Putamen (tissue), 1 donor: ENCODE measurements at places on chromosomes 1 and 21.

DNA sequence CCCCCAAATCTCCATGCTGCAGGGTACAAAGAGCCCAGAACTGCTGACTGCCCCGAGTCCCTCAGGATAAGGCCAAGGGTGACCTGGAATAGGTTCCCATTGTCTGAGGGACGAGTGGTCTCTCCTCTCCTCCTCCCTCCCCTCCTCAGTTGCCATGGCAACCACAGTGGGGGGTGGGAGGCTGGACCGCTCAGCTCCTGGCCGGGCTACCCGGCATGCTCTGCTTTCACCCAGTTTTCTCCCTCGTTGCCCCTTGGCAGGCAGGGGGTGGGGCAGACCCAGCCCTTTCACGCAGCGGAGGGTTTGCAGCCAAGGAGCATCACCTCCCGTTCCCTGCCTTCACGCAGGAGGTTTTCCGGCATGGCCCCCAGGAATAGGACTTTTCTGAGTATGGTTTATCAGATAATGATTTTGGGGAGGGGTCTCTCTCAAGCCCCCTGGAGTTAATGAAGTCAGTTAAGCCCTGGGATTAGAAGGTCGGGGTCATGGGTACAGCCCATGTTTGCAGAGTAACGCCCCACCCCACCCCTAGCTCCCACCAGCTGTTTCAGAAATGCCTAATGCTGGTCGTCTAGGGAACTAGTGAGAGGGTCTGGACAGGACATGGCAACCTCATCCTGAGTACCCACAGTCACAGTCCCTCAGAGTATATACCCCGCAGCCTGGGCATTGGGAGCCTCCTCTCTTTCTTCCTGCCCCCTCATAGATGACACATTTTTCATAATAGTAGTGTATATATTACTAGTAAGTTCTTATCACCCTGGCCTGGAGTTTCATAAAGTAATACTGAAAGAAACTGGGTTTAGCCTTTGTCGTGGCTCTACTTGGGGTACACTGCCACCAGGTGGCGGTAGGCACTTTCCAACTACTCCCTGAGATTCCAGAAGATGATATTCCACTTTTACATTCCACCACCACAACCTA is 20.7 kb downstream of the C1QB start:
- DNase-seq = peak; percentile 20

- DNase-seq = no peak
These were observed 256.5 kb downstream of the USP25 start for GRCh38 chr21:15986277-15986676.

GRCh38 chr21:17796503-17796902 is 22.7 kb downstream of the C21orf91 start:
- no peak for DNase-seq

GRCh38 chr1:2448098-2448445 is 28.0 kb upstream of the PLCH2 start:
- no peak for DNase-seq

DNA sequence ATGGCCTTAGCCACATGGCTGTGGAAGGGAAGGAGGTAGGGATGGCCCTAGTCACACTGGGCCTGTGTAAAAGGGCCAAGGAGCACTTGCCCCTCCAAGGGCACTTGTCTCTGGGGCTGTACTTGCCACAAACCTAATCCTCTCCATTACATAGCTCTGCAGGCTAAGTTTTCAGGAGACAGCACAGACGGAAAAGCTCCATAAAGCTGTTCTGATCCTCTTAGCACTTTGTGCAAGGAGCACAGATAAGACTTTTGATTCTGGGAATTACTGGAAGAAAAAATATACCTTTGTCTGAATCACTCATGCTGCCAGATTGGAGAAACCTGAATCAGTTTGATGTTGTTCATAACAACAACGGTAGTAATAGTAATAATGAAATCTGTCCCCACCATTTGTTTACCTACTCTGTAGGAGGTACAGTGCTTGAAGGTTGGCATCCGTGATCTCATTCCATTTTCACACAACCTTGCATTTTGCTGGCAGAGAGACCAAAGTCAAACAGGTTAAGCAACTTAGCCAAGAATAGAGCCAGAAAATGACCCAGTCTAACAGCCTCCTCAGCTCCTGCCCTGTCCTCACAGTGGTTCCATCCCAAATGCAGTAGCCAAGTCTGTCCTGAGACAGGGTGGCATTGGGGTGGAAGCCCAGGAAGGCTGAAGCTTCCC is 207.1 kb downstream of the ROR1 start:
- DNase-seq = no peak

DNA sequence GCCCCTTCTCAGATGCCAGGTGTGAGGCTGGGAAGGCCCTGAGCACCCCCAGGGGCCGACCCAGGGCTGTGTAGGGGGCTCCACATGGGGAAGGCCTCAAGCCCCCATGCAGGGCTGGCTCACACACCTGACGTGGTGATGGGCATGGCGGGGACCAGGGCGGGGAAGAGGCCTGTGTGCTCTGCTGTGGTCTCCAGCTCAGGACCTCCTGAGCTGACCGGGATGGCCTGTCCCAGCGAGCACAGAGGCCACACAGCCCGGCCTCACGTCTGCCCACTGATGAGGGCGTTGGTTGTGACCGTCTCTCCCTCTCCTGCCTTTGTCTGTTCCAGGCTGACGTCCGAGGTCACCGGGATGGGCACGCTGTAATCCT is 40.2 kb upstream of the COL6A1 start:
- DNase-seq = no peak

GRCh38 chr21:28280611-28281010 is 712.1 kb downstream of the LTN1 start:
- DNase-seq = no peak

DNA sequence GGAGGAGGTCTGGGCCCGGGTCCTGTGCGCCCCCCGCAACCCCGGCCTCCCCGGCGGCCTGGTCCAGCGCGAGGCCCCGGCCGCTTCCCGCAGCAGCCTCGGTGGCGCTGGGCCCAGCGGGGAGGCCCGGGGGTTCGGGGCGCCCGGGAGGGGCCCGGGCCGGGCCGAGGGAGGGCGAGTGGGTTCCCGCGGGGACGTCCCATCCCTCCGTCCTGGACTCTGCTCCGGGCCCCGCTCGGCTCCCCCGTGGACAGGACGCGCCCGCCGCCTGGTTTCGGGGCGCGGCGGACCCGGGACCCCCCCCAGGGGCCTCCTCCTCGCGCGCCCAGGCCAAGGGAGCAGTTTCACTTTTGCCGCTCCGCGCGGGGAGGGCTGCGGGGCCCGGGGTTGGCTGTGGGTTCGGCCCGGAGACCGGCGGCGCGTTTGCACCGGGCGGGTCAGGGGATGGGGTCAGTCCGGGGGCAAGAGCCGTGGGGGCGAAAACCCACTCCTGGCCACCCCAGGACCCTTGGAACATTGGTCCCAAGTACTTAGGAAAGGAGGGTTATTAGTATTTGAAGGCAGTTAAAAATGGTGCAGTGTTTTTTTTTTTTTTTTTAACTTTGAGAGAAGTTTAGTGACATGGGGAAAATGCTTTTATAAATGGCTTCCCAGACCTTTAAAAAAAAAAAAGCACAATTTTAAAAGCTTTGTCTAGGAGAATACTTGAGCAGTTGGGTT is 677 bp downstream of the AGPAT3 start:
- peak; percentile 19 for DNase-seq

- DNase-seq = no peak
These were observed 40.9 kb downstream of the PTAFR start for GRCh38 chr1:28135371-28136168.

GRCh38 chr1:53315456-53316423 is 12.1 kb downstream of the LRP8 start:
- no peak for DNase-seq

DNA sequence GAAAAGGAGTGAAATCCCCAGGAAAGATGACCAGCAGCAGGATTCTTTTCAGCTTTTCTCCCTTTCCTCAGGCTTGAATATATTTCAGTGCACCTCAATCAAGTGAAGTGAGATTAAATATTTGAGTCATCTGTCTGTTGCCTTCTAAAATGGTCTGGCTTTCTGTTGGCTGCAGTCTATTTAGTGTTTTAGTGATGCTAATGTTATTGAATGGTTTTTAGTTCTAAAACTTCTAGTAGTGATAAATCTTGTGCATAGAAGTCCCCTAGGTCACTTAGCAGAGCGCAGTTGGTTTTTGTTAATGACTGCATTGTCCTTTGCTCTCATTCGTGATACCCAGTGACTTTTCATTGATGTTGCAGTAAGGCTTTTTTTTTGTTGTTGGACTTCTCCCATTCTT is 53.5 kb downstream of the ITSN1 start:
- no peak for DNase-seq

GRCh38 chr1:30051777-30052176 is 671.6 kb downstream of the MATN1 start:
- no peak for DNase-seq

DNA sequence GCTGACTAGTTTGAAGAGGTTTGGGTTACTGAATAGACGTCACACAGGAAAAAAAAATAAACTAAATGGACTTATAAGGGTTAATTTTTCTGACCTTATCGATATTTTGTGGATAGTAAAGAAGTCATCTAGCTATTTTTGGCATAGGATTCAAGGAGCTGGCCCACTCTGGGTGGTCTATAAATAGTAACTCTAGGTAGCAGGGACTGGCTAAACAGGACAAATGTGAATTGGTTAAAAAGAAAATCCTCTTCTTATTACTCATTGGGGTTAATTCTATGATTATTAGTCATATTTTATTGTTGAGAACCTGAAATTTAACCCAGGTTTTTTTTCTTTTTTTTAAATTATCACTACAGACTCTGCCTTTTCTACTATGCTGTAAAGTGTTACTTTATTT is 61.7 kb downstream of the ATF6 start:
- no peak for DNase-seq

GRCh38 chr1:156848461-156849150 is 10.3 kb downstream of the INSRR start:
- DNase-seq = no peak

GRCh38 chr21:26445440-26445839 is 127.6 kb downstream of the CYYR1 start:
- no peak for DNase-seq

- DNase-seq = no peak
These were observed 6.6 kb downstream of the CSF1 start for GRCh38 chr1:109917051-109917767.

DNA sequence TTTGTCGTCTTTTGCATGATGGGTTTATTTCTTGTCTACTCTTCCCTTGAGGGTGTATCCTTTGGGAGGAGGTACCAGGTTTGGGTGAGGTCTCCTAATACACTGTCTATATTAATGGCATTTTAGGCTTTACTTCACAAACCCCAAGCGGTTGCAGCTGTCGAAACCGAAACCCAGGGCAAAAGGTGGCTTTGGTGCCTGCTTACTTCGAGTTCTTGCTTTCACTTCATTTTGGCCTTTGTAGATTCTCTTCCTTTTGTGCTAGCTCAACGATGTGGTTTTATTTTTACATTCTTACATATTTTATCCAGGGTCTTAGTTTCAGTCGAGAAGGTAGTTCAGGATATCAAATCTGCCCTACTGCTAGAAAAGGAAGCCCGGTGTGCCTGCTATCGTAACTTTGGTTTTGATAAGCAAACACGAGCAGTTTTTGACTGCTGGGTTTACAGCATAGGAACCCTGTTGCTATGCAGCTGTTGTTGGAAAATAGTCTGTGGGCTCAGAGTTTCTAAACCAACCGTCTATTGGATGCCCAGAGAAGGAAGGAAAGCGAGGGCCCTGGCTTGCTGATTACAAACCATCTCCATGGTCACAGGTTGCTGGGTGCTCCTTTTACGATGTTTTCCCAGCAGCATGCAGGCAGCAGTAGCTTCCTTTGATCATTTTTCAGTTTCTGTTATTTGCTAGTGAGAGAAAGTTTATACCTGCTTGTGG is 9.8 kb upstream of the TSPAN2 start:
- DNase-seq = no peak

DNA sequence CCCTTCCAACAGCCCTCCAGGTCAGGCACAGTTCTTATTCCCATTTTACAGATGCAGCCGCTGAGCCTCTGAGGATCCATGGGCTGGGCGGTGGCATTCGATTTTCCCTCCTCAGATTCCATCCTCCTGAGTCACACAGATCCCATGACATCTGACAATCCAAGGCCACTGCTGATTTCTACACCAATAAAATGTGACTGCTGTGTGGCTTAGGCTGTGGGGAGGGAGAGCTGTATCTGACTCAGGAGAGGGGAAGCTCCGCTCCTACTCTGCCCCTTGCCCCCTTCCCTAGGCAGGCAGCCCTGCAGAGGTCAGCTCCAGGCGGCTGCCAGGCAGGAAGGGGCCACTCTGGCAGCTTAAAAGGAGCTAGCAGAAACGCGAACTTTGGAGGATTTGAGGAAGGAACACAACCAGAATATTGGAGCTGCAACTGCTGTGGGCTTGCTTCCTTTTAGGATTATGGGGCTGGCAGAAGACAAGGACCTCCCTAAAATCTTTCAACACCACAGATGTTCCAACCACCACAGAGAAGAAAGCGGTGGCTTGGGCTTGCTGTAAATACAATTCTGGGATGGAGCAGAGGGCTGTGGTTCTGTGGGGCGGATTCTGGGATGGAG is 50.0 kb downstream of the MRPL37 start:
- DNase-seq = no peak

DNA sequence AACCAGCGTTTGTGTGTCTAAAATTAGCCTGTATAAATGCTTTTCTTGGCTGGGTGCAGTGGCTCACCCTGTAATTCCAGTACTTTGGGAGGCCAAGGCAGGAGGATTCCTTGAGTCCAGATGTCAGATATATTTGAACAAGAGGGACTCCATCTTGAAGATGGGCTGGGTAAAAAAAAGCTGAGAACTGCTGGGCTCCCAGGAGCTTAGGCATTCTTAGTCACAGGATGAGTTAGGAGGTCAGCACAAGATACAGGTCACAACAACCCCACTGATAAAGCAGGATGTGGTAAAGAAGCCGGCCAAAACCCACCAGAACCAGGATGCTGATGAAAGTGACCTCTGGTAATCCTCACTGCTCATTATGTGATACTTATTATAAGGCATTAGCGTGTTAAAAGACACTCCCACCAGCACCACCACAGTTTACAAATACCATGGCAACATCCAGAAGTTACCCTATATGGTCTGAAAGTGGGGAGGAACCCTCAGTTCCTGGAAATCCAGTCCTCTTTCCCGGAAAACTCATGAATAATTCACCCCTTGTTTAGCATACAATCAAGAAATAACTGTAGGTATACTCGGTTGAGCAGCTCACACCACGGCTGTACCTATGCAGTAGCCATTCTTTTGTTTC is 36.2 kb upstream of the ZNF496 start:
- no peak for DNase-seq

GRCh38 chr1:37012226-37012625 is 22.1 kb downstream of the GRIK3 start:
- no peak for DNase-seq

DNA sequence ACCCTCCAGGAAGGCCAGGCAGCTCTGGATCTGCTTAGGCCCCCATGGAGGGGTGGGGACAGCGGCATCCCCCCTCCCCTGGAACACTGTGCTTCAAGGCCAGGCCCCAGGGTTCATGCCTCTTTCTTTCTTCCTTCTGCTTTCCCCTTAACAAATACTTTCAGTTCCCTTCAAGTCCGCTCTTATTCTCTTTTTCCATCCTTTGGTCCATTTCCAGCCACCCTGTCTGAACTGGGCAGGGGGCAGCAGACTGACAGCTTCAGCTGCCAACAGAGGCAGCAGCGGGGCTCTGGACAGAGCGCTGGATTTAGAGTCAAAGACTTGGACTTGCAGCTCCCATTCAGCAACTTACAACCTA is 1.1 kb upstream of the CD244 start:
- peak; percentile 19 for DNase-seq

GRCh38 chr1:2644171-2644570 is 11.4 kb upstream of the MMEL1 start:
- no peak for DNase-seq

- no peak for DNase-seq
These were observed 18.8 kb upstream of the SLC35D1 start for GRCh38 chr1:67072749-67073148.
